ENCODE measurements at places on chromosomes 4 and X.

DNA sequence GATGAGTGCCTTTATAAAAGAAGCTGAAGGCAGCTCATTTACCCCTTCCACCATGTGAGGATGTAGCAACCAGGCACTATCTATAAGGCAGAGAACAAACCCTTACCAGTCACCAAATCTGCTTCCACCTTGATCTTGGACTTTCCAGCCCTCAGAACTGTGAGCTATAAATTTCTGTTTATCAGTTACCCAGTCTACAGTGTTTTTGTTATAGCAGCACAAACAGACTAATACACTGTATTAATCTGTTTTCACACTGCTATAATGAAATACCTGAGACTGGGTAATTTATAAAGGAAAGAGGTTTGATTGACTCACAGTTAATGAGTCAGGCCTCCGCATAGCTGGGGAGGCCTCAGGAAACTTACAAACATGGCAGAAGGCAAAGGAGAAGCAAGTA is 91.2 kb downstream of the SOWAHB start:
- H3K36me3 ChIP-seq, result no peaks in the 10 kb centered on the region
- no peak overlapping the region for H3K27ac ChIP-seq
- DNase-seq, result no peak
- no peak overlapping the region for H3K4me3 ChIP-seq
- H3K27me3 ChIP-seq, result peaks cover 28% of the 10 kb centered on the region

DNA sequence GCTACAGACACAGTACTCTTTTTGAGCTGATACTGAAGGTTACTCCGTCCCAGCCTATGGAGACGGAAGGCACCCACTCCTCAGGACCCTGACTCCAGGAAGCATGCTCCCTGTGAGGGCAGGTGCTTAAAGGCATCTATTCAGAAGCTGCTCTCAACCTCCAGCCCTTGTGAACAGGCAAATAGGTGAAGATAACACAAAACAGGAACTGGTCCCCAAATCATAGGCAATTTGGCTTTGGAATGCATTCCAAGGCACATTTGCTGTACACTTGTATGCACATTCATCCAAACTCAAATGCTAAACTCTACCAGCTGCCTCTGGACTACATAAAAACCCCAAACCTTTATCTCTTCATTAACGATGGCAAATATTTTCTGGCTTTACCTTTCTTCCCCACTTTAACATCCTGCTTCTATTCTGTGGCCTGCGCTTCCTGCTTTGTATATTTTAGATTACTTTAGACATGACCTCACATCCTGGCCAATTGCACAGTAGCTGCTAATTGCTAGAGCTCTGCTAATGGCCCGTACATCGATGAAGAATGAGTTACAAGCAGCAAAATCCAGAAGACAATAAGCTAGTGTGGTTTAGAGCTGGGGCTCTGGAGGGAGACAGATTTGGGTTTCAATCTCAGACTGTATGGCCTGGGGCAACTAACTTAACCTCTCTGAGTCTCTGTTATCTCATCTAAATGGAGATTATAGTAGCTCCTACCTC is 3.2 kb downstream of the SEL1L3 start:
- no peaks in the 10 kb centered on the region for H3K27me3 ChIP-seq
- peaks cover 70% of the 10 kb centered on the region for H3K4me1 ChIP-seq
- peaks cover 18% of the 10 kb centered on the region for H3K36me3 ChIP-seq
- H3K4me3 ChIP-seq, result peak overlapping the region; percentile 99
- H3K27ac ChIP-seq, result peak overlapping the region; percentile 94

GRCh38 chr4:101418466-101418865 is 71.1 kb upstream of the PPP3CA start:
- no peaks in the 10 kb centered on the region for H3K36me3 ChIP-seq
- no peak for DNase-seq
- H3K27me3 ChIP-seq, result no peaks in the 10 kb centered on the region
- H3K4me1 ChIP-seq, result peaks cover 46% of the 10 kb centered on the region

- peaks cover 17% of the 10 kb centered on the region for H3K36me3 ChIP-seq
- peaks cover 22% of the 10 kb centered on the region for H3K4me1 ChIP-seq
- DNase-seq, result no peak
- H3K4me3 ChIP-seq, result no peak overlapping the region
- no peaks in the 10 kb centered on the region for H3K27me3 ChIP-seq
- peak overlapping the region; percentile 41 for H3K27ac ChIP-seq
Measured at GRCh38 chr4:101191302-101192098, 155.8 kb downstream of the PPP3CA start.

DNA sequence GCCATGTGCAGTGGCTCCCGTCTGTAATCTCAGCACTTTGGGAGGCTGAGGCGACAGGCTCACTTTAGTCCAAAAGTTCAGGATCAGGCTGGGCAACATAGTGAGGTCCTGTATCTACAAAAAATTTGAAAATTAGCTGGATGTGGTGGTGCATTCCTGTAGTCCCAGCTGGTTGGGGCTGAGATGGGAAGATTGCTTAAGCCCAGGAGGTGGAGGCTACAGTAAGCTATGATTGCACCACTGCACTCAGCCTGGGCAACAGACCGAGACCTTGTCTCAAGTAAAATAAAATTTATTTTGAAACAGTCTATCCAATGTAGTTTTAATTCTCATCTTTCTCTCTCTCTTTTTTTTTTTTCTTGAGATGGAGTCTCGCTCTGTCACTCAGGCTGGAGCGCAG is 21.1 kb downstream of the RBM10 start:
- DNase-seq, result no peak
- peaks cover 44% of the 10 kb centered on the region for H3K36me3 ChIP-seq
- H3K27me3 ChIP-seq, result no peaks in the 10 kb centered on the region
- H3K4me1 ChIP-seq, result peaks cover 4% of the 10 kb centered on the region
- no peak overlapping the region for H3K4me3 ChIP-seq

GRCh38 chrX:51743179-51743957 is at the start of gene GSPT2:
GSPT2 (plus strand) TSS chrX:51743442; CDS start chrX:51743627, 185 bp downstream.
- DNase-seq, result peak; percentile 24
- peak within 1 kb of the TSS; percentile 85 for H3K27ac ChIP-seq
- H3K4me1 ChIP-seq, result peaks cover 6% of the 10 kb centered on the region
- H3K36me3 ChIP-seq, result no peaks in the 10 kb centered on the region

DNA sequence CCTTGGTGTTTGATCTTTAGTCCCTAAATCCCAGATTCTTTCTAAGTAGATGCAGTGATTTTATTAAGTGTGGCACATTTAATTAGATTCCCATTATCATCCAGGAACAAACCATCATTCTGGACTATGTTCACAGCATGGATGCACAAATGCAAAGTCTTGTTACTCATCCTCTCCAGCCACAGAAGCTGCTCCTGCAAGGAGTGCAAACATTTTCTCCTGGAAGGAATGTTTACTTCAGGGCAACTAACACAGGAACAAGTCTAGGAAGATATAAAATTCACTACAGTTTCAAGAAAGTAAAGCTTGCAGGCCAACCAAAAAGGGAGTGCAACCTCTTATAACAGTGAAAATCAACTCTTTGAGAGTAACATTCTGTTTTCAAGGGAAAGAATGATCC is 106.0 kb downstream of the IQCM start:
- no peak overlapping the region for H3K27ac ChIP-seq
- DNase-seq, result no peak
- no peaks in the 10 kb centered on the region for H3K27me3 ChIP-seq
- no peaks in the 10 kb centered on the region for H3K4me1 ChIP-seq

DNA sequence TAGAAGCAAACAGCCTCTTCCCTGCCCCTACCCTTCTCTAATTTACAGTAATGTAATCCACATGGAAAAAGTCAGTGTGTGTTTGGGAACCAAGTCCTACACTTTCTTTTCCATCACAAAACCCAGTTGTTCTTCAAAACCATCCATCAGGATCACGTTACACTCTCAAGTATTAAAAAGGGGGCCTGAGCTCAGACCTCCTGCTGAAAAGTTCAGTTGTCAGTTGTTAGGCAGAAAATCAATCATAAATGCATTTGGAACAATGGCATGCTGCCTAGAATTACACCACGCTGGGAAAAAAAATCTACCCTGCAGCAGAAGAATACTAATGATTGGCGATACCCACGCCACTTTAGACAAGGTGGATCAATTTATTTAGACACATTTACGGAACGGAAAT is 236.5 kb downstream of the PARM1 start:
- H3K4me1 ChIP-seq, result no peaks in the 10 kb centered on the region
- H3K4me3 ChIP-seq, result no peak overlapping the region
- no peak overlapping the region for H3K27ac ChIP-seq
- no peaks in the 10 kb centered on the region for H3K27me3 ChIP-seq

DNA sequence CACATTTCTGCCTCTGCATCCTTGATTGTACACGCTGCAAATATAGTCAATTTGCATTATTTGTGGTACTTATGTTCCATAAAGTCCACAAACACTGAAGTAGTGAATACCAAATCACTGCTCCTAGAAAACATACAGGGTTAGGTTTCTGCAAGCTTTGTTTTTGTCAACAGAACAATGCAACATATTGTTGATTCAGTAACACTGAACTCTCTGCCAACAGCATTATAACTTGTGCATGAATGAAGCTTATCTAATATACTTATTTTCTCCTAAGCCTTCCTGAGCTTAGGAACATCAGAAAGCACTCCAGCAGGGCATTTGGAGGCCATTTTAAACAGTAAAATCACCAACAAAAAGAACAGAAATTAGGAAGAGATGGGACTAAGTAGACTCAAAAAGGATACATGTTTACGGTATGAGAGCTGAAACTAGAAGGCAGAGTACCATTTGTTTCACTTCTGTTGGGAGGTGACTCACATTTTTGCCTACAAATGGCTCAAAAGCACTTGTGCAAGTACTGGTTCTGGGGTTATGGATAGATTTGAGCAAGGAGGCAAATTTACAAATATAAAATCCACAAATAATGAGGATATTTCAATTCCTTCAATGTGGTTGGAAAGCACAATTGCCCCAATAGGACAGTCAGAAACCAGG is 14.1 kb downstream of the COX18 start:
- no peaks in the 10 kb centered on the region for H3K27me3 ChIP-seq
- no peak for DNase-seq
- H3K27ac ChIP-seq, result no peak overlapping the region
- H3K4me3 ChIP-seq, result no peak overlapping the region

GRCh38 chrX:39827951-39828350 is 269.8 kb downstream of the BCOR start:
- H3K27ac ChIP-seq, result no peak overlapping the region
- H3K4me1 ChIP-seq, result peaks cover 5% of the 10 kb centered on the region
- H3K4me3 ChIP-seq, result no peak overlapping the region
- DNase-seq, result no peak

GRCh38 chr4:75511841-75512240 is 2.4 kb downstream of the RCHY1 start:
- DNase-seq, result no peak
- no peak overlapping the region for H3K4me3 ChIP-seq
- no peaks in the 10 kb centered on the region for H3K27me3 ChIP-seq
- no peak overlapping the region for H3K27ac ChIP-seq
- peaks cover 24% of the 10 kb centered on the region for H3K4me1 ChIP-seq
- peaks cover 29% of the 10 kb centered on the region for H3K36me3 ChIP-seq

DNA sequence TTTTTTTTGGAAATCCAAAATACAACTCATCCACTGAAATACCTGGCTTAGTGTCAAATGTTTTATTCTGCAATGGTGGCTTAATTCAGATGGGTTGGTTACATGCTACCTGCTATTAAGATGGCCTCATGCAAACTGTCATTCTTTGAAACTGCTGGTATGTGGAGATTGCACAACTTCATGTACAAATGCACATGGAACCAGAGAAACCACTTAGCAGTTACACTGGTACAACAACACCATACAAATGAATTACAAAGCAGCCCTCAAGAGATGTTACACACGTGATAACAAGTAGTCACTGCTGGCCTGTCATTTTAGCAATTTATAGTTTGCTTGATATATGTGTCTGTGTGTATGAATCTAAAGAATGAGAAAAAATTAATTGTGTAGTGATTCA is 84.6 kb upstream of the STS start:
- DNase-seq, result no peak
- no peak overlapping the region for H3K27ac ChIP-seq
- H3K27me3 ChIP-seq, result no peaks in the 10 kb centered on the region
- no peak overlapping the region for H3K4me3 ChIP-seq
- H3K36me3 ChIP-seq, result peaks cover 3% of the 10 kb centered on the region

DNA sequence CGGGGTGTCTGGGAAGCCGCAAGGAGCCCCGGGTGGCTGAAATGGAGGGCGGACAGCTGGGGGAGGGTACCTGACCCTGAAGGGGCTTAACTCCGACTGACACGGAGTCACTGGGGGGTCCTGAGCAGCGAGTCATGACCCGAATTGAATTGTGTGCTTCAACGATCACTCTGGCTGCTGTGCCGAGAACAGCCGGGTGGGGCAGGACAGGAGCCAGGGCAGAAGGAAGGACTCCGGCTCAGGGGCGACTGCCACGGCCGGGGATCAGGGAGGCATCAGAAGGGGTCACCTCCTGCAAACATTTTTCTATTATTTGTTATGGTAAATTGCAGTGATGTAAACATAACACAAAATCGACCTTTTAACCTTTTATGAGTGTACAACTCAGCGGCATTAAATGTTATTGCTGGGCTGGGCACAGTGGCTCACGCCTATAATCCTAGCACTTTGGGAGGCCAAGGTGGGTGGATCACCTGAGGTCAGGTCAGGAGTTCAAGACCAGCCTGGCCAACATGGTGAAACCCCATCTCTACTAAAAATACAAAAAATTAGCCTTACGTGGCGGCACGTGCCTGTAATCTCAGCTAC is 21.6 kb downstream of the ZFYVE28 start:
- no peak for DNase-seq
- H3K27me3 ChIP-seq, result no peaks in the 10 kb centered on the region
- H3K4me1 ChIP-seq, result peaks cover 52% of the 10 kb centered on the region
- H3K27ac ChIP-seq, result peak overlapping the region; percentile 30
- peaks cover 54% of the 10 kb centered on the region for H3K36me3 ChIP-seq

DNA sequence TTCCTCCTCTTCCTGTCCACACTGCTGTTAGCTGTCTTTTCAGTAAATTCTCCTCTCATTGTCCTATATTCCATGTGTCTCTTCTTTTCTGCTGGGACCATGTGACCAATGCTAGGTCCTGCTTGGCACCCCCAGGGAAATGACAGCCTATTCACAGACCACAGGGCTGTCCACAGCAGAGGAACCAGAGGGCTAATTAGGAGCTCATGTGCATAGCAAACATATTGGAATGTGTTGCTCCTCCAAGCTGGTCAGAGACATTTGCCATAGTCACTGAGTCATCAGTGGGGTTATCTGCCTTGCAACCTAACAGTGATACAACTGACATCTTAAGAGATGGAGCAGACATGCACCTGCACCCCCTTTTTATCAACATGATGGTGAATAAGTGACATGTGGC is 67.9 kb upstream of the PUDP start:
- H3K36me3 ChIP-seq, result no peaks in the 10 kb centered on the region
- no peaks in the 10 kb centered on the region for H3K27me3 ChIP-seq
- no peak for DNase-seq
- H3K27ac ChIP-seq, result no peak overlapping the region
- H3K4me3 ChIP-seq, result no peak overlapping the region

All from effector memory CD8-positive, alpha-beta T cell (primary cell).